Amniotic epithelial cell (primary cell): ENCODE measurements at places on chromosomes 5 and 9.
A peak's percentile ranks its signal among the peaks of the same experiment; 100 is the strongest.

DNA sequence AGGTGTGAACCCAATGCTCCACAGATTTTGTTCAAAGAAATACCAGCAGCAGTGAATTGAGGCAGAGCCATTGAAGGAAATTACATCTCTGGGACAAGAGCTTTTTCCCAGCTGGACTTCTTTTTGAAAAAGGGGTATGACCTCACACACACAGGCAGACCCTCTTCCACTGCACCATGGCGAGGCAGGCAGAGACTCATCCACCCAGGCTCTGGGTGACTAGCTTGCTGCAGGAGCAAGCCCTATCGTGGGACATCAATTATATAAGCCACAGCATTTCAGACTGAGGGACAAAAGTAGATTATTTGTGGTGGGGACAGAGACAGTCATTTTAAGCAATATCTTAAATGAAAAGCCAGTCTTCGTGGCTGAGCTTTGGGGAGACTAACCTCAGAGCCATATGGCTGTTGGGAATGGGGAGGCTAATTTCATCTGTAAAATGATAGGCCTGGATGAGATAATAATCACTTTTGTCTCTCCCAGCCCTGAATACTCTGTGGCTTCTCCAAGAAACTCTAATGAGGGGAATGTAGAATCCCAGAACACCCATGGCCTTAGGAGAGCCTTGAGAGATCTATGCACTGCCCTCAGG lies 113.1 kb upstream of the TNC start:
- no peak for DNase-seq

- no peak for DNase-seq
These were observed 8.2 kb downstream of the TMEM268 start for GRCh38 chr9:114619191-114619761.

DNA sequence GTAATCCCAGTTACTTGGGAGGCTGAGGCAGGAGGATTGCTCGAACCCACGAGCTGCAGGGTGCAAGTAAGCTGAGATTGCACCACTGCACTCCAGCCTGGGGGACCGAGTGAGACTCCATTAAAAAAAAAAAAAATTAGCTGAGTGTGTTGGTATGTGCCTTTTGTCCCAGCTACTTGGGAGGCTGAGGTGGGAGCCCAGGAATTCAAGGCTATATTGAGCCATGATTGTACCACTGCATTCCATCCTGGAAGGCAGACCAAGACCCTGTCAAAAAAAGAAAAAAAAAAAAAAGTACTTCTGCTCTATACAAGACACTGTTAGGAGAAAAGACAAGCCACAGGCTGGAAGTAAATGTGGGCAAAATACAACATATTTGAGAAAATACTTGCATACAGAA lies 68.5 kb upstream of the FBXW11 start:
- DNase-seq = no peak

DNA sequence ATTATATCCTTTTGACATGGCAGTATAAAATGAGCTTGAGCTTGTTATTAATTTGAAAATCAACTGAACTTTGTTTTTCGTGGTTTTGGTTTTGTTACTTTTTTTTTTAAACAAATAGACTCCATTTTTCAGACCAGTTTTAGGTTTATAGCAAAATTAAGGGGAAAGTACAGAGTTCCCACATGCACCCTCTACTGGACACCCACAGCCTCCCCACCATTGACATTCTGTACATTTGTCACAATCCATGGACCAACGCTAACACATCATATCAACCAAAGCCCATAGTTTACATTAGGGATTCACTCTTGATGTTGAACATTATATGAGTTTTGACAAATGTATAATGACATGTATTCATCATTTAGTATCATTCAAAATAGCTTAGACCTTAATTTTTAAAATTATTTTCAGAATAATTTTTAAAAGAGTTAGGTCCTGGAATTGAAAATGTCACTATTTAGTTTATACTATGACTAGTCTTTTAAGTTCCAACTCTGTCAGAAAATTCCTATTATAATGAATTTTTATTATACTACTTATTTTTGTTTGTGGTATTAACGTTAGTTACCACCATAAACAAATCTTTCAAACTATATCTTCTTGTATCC lies 35.3 kb upstream of the JMY start:
- DNase-seq = no peak

DNA sequence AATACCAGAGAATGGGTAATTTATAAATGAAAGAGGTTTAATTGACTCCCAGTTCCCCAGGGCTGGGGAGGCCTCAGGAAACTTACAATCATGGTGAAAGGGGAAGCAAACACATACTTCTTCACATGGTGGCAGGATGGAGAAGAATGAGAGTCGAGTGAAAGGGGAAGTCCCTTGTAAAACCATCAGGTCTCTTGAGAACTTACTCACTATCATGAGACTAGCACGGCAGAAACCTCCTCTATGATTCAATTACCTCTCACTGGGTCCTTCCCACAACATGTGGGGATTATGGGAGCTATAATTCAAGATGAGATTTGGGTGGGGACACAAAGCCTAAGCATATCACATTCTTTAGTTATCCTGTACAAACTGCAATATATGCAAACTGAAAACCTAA lies 609.4 kb downstream of the MTRR start:
- no peak for DNase-seq

DNA sequence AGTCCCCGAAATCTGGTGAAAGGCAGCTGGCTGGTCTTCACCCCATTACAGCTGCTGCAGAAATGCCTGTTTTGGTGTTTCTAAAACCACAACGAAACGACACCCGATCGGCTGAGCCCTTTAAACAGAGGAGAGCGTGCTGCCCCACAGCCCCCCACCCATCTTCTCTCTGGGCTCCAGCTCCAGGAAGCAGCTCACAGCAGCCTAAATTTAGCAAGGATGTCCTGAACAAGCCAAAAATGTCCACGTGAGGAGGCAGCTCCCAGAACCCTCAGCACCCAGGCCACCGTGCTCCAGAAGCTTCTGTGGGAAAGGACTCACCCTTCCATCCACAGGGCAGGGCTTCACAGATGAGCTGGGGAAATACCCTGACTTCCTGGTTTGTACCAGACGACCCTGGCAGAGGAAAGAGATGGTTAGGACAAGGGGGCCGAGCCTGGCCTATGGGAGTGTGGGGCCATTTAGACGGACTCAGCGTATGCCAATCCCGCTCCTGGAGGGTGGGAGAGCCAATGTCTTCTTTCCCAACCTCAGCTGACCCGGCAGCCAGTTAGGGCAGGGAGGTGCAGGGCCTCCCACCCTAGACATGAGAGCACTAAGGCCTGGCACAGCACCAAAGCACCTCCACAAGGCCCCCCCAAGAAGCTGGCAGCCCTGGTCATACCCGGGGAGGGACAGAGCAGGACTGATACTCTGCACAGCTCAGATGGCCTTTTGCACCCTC lies 39.1 kb upstream of the SARDH start:
- no peak for DNase-seq

DNA sequence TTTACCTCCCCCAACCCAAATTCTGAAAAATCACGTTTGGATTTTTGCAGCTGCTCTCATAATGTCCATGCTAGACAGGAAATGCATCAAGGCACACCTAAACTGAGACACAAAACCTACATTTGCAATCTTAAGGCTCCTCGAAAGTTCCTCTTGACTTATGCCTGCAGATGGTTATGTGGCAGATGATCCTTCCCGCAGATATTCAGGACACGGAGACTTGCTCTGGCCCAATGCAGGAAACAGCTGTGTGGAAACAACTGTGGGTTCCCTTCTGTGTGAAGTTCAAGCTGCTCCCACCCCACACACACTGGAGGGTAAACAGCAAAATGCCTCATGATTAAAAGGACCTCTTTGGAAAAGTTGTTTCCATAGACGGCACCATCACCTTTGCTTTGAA lies 253.8 kb downstream of the EBF1 start:
- no peak for DNase-seq

GRCh38 chr5:61322738-61323725 lies 9.0 kb upstream of the ZSWIM6 start:
- DNase-seq = peak; percentile 80

DNA sequence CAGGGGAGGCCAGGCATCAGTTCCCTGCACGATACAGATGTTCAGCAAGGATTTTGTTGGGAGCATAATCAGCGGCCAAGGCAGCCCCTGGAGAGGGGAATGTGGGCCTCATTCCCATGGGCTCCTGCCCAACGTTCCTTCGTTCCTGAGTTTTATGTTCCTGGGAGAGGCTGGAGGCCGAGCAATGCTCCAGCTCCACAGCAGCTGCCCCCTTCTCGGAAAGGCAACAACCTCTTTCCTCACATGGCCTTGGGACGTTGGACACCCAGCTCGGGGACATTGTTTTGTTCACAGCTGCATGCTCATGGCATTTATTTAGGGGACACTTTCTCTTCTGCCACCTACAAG lies 63.8 kb upstream of the COL15A1 start:
- DNase-seq = no peak

DNA sequence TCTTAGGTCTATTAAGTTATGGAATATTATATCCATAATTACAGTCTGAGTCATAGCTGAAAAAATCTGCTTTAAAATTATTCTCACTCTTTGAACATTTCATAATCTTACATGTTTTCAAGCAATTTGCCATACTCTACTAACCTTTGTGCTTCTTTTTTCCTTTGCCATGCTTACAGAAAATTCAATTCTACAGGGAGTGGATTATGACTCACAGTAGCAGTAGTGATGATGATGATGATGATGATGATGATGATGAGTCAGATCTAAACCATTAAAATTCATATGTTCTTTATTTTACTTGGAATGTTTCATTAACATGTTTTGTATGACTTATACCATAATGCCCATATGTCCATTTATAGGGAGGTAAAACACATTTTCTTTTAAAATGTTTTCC lies 207.1 kb downstream of the VPS13A start:
- peak; percentile 45 for DNase-seq

- DNase-seq = no peak
These were observed 83.0 kb downstream of the RGS3 start for GRCh38 chr9:113546566-113546965.

DNA sequence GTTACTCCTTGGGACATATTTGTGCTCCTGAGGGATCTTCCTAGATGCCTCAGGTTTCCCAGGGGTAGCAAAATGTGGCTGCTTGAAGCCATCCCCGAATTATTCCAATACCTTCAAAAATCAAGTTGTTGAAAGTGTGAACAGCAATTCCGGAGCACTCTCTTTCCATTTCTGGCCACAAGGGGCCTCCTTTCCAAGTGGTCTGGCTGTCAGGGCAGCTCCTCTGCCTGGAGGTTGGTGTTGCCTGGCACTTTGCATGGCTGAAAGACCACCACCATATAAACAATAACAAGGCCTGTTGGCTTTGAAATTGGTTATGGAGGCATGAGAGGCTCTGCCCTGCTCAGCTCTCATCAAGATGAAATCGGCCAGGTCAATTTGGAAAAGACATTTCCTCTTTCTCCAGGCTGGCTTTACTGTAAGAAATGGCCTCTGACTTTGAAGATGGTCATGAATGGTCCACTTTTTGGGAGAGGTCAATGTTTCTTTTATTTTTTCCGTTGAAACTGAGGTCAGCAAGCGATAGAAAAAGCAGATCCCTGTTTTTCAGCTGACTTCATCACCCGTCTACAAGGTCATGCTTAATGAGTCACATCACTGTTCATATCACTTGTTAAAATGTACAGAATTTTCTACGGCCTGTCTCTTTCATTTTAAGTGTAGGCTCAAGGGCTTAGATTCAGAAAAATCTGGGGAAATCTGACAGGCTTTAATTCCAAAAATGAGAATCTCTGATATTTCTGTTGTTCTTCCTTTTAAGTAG lies 481.1 kb upstream of the ZNF608 start:
- DNase-seq = peak; percentile 71

- no peak for DNase-seq
These were observed 180.7 kb downstream of the ERCC6L2 start for GRCh38 chr9:96056226-96056625.

- DNase-seq = no peak
These were observed 67.9 kb upstream of the LPAR1 start for GRCh38 chr9:111106202-111106601.

DNA sequence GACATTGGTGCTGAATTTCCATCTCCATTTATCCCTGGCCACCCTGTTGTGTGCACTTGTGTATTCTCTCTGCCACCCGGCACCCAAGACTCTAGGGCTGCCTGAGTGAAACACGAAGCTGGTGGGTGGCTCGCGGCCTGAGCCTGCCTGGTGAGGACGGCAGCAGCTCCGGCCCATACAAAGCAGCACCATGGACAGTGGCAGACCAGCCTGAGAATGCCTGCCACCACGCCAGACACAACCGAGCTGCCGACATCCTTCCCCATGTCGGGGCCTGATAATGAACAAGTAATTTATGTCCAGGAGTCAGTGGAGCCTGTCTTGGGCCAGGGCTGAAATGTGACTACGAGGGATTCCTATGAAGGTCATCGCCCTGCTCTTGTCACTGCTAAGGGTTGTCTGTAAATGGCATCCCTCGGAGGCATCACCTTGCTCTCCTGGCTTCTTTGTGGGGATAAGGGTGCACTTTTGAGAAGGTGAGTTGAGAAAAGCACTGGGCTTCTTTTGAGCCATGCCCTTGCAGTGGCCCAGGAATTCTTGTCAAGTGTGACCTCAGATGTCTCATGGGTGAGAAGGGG lies 175.7 kb downstream of the MELK start:
- DNase-seq = peak; percentile 43

DNA sequence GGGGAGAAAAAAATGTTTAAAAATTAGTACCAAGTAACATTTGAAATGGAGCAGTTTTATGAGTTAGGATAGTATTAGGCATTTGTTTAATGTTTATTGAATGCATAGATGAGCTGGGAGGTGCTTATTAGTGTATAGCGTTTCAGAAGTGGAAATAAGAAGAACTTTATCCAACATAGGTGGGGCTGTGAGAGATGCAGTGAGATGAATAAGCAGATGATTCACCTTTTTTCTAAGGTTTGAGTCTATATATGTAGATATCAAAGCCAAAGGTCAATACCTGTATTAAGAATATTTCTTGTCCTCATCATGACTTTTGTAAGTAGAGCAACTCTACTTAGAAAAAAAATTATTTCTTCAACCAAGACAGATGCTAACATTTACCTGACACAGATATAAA lies 54.6 kb upstream of the POU4F3 start:
- DNase-seq = peak; percentile 16

DNA sequence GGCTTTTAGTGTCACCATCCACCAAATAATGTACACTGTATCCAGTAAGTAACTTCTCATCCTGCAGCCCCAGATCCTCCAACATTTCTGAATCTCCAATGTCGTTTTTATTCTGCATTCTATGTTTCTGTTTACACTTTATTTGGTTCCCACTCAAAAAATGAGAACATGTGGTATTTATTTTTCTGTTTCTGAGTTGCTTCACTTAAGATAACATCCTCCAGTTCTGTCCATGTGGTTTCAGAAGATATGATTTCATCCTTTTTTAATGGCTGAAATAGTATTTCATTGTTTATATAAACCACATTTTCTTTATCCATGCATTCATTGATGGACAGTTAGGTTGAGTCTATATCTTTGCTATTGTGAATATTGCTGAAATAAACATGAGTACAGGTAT lies 677.3 kb upstream of the FTMT start:
- DNase-seq = peak; percentile 76

DNA sequence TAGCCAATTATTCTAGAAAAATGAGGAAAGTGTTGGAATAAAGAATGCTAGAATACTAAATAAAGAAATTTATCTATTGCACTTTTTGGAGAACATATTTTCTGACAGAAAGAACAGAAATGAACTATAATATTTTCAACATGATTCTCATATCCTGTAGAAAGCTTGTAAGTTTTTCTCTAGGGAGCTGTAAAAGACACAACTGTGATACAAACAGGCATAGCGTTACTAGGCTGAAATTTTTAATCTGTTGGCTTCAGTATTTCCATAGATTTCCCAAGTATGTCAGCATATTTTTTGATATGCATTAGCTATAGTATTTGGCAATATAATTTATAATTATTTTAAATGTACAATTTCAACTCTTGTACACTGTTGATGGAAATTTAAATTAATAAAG lies 31.3 kb downstream of the ANXA1 start:
- no peak for DNase-seq

- no peak for DNase-seq
These were observed 6.9 kb upstream of the ABCA1 start for GRCh38 chr9:104934691-104935500.
